ENCODE measurements at places on chromosomes 7 and 10. TPM values are rescaled to one million over a fixed set of nuclear protein-coding genes. Genes with fewer than 3 reads are reported as not detected.

The LOXL4 gene
- polyA plus RNA-seq = 12.4 TPM

The ANKRD7 gene
- 0.75 TPM for polyA plus RNA-seq

The MPLKIP gene
- polyA plus RNA-seq = 23.5 TPM

DNA sequence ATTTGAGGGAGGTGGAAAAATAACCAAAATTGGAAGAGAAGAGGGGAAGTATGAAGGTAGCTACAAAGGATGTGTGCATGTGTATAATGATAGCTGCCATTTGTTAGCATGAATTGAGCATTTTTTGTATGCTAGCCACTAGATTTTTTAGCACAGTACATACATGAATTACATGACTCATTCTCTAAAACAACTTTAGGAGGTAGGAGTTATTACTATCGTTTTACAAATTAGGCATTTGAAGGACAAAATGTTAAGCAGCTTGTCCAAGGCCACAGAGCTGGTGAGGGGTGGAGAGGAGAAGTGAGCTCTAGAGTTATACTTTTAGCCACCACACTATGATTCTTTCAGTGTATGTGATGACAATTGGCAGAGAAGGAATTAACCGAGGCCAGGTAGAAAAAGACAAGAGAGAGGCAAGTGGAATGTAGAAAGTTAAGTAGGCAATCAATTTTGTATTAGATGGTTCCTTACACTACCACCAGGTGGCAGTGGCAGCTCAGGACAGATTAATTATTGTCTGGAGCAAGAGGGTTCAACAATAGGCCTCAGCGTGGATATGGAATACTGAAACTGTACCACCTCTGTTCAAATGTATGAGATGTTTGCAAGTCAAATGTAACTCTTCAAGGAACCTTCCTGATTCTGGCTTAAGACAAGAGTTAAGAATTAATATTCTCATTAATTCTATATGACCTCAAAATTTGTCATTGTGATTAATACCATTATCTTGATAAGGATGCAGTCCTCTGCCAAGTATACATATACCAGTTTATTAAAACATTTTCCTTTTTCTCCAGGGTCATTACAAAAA lies 128.0 kb downstream of the MBL2 start:
- peak; percentile 22 for DNase-seq

DNA sequence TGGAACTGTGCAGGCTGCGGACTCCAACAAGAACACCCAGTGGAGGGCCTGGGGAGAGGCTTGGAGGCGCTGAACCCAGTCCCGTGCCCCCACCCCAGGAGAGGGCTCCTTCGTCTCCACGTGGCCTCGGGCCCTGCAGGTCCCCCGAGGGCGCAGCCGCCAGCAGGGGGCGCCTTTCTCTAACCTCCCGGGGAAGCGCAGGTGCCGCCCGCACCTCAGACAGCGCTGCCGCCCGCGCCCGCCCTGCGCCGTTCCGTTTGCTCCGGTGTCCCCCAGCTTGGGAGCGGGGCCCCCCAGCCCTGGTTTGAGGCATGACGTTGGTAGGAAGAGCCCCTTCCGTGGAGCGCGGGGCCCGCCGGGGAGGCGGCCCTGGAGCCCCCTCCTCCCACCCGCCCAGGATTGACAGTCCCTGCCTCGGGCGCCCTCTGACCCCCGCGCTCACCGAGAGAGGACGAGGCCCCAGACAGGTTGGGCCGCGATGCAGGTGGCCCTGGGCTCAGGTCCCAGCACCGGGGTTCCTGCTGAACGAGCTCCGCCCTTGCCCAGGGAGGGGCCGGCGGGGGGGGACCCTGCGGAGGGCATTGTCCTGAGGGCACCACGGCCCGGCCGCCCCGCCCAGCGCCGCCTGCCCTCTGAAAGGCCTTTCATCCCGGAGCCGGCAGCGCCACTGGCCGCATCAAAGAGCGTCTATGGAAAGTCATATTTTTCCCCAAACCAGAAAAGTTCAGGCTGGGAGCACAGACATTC lies 42.8 kb downstream of the FOXL3 start:
- peak; percentile 79 for DNase-seq

DNA sequence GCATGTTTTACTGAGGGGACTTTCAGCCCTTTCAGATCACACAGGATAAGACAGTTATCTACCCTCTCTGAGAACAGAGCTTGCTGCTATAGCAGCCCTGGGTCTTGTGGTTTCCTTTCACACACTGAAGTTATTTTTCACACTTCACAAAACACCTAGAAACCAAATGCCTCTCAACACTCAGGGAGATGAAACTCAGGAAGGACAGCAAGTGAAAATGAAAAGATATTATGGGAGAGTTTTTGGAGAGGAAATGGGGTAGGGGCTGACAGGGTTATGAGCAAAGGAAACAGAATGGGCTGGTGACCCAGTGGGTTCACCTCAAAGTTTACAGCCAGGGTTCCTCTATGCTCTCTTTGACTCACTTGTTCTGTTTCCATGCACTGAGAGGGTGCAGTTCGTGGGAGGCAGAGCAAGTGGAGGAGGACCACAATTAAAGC lies 17.0 kb upstream of the GIMAP2 start:
- no peak for DNase-seq

Measured in muscle of back (tissue), 13 donors.